ENCODE measurements at places on chromosomes 7 and 10.

- DNase-seq: no peak
These were observed 88.9 kb upstream of the PAX2 start for GRCh38 chr10:100656454-100656853.

DNA sequence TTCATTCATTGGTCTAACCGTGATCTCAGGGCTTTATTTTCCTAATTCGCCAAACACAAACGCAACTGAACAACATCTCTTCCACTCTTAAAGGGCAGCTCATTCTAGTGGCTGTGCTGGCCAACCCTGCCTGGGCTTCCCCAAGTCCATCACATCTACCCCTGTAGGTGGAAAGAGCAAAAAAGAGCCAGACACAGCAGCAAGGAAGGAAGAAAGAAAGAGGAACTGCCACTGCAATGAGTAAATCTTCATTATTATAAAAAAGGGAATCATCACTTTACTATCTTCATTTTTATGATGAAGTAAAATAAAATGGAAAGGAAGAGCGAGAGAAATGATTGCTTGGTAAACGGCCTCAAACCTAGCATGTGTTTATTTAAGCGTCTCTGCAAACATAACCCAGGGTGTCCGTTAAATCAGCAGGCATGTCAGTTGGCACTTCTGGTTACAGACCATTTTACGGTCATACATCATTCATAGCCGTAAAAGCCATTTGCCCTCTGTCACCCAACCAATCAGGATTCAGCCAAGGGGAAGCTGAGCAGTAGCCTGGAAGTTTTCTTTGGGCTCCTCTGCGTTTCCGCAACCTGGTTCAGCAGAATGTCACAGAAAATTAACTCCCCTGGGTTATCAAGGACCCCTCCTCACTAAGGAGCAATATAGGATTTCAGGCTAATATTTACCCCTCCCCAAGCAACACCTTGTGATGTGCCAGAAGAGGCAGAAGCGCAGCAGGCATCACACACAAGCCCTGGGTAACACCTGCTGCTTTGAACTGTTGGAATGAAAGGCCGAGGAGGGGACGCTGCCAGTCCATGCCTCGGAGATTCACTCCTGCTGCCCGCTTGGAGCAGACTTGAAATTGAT lies 234.0 kb downstream of the SNX10 start:
- DNase-seq: peak; percentile 43

DNA sequence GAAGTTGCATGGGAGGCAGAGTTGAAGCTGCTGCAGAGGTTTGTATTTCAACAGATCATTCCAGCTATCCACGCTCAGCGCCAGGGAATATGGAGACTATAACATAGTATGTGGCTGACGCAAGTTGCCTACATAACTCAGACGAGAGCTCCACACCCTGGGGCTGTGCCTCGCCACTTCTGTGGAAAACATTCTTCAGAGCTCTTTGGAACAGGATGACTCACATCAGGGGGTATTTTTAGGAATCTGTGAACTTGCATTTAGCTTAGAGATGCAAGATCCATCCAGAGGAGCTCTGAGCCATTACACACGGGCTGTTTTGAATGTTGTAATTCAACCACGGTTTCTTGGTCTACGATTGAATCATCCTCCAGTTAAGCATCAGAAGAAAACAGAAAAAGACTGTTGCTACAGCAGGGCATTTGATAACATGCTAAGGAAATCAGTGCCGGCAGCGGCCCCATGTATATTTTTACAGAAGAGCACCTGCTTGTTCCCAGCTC lies 481.5 kb upstream of the AKR1E2 start:
- DNase-seq: no peak

GRCh38 chr7:39383136-39383535 lies 183.1 kb upstream of the YAE1 start:
- no peak for DNase-seq

GRCh38 chr10:73916761-73917470 lies 6.0 kb downstream of the PLAU start:
- no peak for DNase-seq

DNA sequence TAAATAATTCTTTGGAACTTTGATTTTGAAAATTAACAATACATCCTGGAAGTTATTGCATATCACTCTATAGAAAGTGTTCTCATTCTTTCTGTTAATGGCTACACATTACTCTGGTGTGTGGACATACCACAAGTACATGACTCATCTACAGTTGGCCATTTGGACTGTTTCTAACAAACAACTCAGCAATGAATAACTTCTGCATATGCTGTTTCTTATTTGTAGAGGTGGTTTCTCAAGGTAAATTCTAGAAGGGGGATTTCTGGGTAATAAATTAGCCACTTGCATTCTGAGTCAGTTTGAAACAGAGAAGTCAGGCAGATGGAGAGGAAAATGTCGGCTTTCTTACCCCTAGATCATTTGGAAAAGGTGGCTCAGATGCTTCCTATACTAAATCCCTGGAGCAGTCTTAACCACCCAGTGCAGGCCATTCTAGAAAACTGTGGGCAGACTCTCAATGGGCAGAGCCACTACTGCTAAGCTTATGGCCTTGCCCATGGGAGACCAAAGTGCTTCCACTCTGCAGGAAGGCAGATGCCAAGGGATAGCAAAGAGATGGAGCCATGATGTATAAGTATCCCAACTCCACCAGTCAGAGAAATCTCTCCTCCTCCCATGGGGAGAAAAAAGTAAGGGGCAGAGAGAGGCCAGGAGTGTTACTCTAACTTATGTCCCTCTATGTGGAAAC lies 194.0 kb upstream of the PLPP4 start:
- DNase-seq: no peak

DNA sequence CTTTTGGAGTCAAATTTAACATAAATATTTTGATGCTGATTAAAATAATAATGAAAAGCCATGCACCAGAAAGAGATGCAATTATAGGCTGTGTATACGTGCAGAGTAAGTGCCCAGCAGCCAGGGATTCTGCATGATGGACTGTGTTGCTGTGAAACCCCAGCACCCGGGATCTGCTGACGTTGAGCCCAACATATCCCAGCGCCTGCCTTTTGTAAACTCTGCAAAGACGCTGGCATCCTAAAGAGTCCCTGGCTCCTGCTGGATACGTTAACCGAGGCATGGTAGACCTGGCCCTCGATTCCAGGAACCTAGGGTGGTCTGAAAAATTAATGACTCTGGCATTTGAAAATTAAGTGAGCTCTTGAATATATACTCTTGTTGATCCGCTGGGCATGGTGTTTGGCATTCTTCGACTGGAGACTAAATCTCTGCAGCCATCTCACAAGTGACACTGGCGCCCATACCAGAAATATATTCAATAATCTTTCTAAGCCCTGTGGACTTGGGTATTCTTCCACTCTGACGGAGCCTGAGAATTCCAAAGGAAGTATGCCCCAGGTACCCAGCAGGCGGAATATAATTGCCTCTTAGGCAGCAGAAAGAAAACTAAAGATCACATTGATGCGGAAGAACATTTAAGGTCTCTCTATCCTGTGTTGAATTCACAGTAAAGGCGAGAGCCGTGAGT lies 191.2 kb upstream of the SH2B2 start:
- DNase-seq: no peak

DNA sequence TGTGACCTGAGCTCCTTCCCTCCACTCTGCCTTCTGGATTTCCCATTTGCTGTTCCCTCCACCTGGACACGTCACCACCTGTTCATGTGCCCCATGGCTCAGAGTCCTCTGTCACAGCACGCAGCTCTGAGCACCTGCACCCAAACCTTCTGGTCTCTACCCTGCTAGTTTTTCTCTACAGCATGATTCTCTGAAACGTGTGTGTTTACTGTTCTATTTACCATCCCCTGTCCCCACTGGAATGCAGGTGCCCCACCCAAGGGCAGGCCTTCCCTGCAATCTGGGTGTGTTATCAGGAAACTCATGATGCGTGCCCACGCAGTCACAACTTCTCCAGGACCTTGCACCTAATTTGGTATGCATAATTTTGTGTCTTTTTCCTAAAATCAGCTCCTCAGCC lies 284.4 kb upstream of the IGFBP3 start:
- DNase-seq: no peak

DNA sequence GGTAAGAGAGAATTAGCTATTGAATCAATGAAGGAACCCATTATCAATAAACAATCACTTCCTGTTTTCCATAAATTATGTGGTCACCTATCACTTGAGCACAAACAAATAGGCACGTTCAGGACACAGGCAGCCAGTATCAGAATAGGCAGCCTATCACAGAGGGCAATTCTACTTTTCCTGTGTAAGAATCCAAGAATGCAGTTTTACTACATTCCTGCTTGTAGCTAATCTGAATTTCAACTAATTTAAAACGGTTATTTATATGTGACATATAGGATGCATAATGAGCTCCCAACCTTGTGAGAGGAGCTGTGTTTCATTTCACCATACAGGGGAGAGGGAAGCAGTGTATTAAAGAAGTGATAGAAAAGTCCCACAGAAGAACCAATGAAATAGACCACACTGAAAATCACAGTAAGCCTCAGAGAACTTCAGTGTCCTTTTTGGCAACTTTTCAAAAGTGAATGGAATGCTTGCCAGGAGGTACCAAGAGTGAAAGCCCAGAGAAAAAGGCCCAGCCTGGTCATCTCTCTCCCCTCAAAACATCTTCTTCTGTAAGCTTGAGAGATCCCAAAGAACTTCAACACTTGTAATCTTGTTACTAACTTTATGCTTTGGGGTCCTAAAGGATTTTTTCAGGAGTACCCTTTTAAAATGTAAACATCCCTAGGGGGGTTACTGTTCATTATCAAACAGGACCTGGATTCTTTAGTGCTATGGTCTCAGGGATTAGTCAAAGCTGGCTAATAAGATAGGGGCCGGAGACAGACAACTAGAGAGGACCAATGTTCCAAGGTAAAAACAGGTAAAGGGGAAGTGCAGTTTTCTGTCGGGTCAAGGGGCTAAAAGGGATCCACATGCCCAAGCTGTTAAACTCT lies 1.3 kb downstream of the IMMP2L start:
- DNase-seq: no peak

DNA sequence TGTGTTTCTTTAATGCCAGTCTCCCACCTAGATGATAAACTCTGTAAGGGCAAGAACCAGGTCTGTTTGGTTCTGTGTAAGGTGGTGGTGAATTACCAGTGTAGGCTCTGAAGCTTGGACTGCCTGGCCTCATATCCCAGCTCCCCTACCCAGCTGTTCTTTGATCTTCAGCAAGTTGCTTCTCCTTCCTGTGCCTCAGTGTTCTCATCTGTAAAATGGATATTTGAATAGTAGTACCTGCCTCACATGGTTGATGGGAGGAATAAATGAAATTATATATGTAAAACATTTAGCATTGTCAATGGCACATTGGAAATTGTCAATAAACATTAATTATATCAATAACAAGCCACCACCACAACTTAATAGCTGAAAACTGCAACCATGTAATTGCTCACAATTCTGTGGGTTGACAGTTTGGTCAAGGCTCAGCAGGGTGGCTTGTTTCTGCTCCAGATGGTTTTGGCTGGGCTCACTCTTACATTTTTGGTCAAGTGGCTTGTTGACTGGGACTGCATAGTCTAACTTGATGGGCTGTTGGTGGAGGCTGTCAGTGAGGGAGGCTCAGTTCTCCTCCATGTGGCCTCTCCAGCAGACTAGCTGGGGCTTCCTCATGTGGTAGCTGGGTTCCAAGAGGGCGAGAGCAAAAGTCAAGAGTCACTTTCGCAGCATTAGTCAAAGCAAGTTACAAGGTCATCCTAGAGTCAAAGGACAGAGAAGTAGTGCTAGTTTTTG lies 84.5 kb upstream of the DUSP5 start:
- DNase-seq: no peak

DNA sequence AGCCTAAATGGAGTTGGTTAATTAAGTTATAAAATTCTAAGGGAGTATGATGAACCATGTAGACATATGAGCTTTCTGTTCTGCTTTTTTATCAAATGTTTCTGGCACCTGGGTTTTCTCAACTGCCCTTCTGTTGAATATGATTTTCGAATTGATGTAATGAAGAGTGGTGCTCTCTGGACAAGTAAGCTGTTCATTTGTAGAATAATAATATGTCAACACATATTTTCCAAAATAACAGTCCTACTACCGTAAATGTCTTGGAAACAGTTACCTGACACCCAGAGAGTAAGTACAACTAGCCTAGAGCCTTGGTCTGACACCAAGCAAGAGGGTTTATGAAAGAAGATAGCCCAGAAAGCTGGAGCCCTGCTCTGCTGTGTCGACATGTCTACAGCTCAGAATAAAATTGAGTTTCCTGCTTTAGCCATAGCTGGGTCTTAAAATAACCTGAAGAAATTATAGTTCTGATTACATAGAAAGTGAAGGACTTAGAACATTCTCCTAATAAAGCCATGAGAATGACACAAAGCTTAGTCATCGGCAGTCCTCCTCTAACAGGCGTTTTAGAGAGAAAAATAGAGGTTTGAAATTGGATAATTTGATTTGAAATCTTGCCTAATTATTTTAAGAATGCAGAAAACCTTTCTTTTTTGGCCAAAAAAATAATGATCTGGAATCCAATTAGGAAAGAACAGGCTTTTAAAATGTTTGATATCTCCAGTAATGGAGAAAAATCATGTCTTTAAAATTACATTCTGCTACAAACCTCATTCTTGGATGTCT lies 25.1 kb downstream of the HDAC9 start:
- DNase-seq: no peak

- DNase-seq: no peak
These were observed 22.5 kb upstream of the ASCC1 start for GRCh38 chr10:72238392-72239175.

GRCh38 chr7:30472081-30472783 lies 6.4 kb downstream of the NOD1 start:
- no peak for DNase-seq

DNA sequence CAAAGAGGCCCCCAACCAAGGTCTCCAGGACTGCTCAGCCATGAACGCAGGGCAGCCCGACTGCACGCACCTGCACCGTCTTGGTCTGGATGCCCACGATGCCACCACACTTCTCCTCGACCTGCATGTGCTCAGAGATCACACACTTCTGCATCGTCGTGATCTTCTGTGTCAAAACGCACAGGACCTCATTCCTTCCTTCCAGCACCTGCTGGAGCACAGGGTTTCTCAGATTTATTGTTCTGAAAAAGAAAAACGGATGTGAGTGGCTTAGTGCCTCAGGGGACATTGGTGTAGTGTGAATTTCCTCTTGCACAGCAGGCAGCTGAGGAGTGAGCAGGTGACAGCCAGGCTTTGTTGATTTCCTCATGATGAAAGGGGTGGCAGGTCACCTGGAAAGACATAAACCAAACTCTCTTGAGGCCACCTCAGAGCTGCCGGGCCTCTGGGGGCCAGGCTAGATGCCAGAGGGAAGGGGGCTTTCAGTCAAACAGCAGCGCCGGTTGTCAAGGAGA lies 38.2 kb downstream of the GSDME start:
- no peak for DNase-seq

DNA sequence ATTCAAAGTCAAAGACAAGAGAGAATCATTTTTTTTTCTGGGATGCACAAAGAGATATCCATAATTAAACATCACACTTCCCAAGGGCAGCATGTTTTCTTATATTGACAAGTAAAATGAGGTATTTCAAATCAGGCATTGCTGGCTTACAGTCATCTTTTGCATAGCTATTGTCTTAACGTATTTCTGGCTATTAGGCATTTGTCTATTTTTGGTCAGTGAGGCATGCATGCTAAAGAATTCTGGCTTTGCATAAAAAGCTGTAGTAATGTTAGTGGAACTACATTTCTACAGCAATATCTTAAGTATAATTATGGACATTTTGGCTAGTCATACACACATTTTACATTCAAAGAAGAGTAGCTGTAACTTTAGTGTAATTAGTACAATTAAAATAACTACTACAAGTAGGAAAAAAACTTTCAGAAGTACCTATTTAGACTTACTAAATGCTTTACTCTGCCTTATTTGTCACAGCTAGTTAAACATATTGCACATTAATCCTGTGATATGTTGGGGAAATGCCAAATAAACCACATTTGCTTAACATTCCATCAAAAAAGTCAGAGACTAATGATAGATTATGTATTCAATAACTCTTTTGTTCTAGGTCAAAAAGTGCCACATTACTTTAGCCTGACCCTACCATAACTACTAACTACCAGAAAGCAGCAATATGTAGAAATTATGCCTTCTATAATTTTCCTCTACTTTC lies 76.4 kb downstream of the RELN start:
- no peak for DNase-seq

Measured in NCI-H187 (cell line).